ENCODE measurements at places on chromosomes 16 and 17. TPM values are rescaled to one million over a fixed set of nuclear protein-coding genes. Genes with fewer than 3 reads are reported as not detected.
A peak's percentile ranks its signal among the peaks of the same experiment; 100 is the strongest.

SEZ6 gene
- not detected for total RNA-seq

CCR7 gene
- 145 TPM for total RNA-seq

EPOP gene
- 38.0 TPM for total RNA-seq

CORO1A gene
- total RNA-seq = 1,027 TPM

TBC1D3H gene
- not detected for total RNA-seq

GFER gene
- total RNA-seq = 34.4 TPM

- no peaks in the 10 kb centered on the region for H3K36me3 ChIP-seq
- peaks cover 3% of the 10 kb centered on the region for H3K27me3 ChIP-seq
- peaks cover 17% of the 10 kb centered on the region for H3K4me1 ChIP-seq
- no peak overlapping the region for H3K4me3 ChIP-seq
- H3K27ac ChIP-seq = no peak overlapping the region
- no peak for DNase-seq
Observed at GRCh38 chr16:49523435-49524159, 150.0 kb downstream of the C16orf78 start.

- H3K4me1 ChIP-seq = peaks cover 25% of the 10 kb centered on the region
- no peak overlapping the region for H3K4me3 ChIP-seq
- no peak overlapping the region for H3K27ac ChIP-seq
- DNase-seq = no peak
- peaks cover 20% of the 10 kb centered on the region for H3K27me3 ChIP-seq
Observed at GRCh38 chr17:50303051-50303450, 28.8 kb downstream of the TMEM92 start.

GRCh38 chr17:42969001-42969581 is 4.8 kb upstream of the AARSD1 start:
- H3K27ac ChIP-seq = no peak overlapping the region
- DNase-seq = no peak
- H3K36me3 ChIP-seq = peaks cover 5% of the 10 kb centered on the region
- H3K4me3 ChIP-seq = no peak overlapping the region
- peaks cover 4% of the 10 kb centered on the region for H3K4me1 ChIP-seq
- no peaks in the 10 kb centered on the region for H3K27me3 ChIP-seq

GRCh38 chr17:6380915-6381438 is 53.9 kb downstream of the AIPL1 start:
- no peak for DNase-seq
- no peak overlapping the region for H3K4me3 ChIP-seq
- peaks cover 37% of the 10 kb centered on the region for H3K27me3 ChIP-seq
- no peak overlapping the region for H3K27ac ChIP-seq
- no peaks in the 10 kb centered on the region for H3K4me1 ChIP-seq
- no peaks in the 10 kb centered on the region for H3K36me3 ChIP-seq

DNA sequence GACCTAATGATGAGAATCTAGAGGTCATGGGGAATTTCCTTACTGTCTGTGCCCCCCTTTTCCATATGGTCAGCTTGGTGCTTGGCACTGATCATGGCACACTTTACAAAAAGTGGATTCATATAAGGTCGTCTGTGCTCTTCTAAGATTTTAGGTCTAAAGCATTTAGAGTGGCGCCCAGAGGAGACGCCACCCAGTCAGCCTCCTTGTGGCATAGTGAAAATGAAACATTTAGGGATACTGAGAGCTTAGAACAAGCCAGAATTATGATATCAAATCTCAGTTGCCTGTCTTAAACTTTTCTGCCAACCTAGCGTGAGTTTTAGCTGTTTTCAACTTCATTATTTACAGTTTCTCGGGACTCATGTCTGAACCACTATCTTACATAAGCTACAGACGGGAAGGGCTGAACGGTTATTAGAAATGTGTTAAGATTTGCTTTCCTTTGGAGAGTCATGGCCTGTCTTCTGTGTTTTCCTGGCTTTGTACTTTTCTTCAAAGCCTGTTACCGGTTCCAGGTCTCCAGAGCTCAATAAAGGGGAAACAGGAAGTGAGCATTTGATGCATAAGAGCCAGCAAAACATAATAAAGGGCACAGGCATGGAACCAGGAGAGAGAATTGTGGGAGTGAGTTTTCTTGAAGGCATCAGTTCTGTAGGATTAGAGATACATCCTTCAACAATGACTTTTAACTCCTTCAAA is 13.7 kb downstream of the ZNRF1 start:
- peak; percentile 38 for DNase-seq
- H3K4me1 ChIP-seq = peaks cover 50% of the 10 kb centered on the region

DNA sequence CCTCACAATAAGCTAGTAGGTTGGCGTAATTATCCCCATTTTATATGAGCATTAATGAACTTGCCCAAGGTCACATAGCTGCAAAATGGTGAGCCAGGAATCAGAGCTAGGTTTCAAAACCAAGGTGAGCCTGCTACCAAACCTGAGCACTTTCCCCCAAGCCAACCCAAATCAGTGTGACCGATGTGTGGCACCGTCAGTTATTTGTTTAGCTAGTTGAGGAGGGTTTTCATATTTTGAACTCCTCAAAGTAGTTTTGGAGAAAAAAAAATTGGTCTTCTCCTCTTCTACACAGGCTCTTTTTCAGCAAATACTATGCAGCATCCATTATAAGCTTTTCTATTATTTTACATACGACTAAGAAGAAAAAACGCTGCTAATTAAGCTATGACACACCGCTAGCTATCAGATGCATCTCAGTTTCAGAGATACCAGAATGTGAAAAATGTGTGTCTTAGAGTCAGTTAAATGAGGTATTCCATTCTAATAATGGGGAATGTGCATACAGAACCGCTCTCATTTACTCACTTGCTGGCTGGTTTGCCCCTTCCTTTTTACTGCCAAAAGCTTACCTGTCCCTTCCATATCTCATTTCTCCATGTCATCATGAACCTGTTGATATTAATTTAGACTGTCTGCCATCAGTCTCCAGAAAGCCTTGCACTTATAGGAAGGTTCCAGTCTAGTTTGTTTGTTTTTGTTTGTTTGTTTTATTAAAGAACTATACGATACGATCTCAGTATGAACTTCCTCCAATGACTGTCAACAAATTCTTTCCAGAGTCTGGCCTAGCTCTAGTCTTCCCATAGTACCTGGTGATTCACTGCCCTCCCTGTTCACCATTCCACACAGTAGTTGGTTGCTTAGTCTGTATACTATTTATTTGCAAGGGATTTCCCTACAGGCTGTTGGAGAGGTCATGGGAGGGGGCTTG is 2.2 kb upstream of the TBX4 start:
- no peak overlapping the region for H3K27ac ChIP-seq
- H3K4me3 ChIP-seq = no peak overlapping the region
- peaks cover 21% of the 10 kb centered on the region for H3K4me1 ChIP-seq
- peaks cover 40% of the 10 kb centered on the region for H3K27me3 ChIP-seq
- no peak for DNase-seq

DNA sequence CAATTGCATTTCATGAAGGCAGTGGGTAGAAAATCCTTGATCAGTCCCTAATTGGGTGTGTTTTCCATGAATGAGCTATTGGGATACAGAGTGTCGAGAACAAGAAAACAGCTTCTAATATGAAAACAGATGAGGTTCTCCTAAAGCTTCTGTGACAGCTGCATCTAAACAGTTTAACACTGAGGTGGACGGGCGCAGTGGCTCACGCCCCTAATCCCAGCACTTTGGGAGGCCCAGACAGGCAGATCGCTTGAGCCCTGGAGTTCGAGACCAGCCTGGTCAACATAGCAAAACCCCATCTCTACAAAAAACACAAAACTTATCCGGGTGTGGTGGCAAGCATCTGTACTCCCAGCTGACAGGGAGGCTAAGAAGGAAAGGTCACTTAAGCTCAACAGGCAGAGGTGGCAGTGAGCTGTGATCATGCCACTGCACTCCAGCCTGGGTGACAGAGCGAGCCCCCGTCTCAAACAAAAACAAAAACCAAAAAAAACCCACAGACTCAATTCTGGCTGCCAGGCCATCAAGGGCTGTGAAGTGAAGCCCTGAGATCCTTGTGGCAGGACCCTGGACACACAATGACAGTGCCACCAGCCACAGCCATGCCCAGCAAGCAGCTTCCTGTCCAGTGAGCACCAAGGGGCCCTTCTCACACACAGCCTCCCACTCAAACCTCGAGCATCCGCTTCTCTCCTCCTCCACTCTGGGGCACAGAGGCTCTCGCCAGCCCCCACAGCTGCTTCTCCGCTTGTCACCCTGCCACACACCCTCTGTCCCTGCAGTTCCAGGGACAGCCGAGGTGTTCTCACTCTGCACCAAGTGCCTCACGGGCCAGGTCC is 44.0 kb downstream of the ANKRD11 start:
- DNase-seq = peak; percentile 55
- H3K4me1 ChIP-seq = peaks cover 90% of the 10 kb centered on the region
- no peaks in the 10 kb centered on the region for H3K36me3 ChIP-seq
- no peak overlapping the region for H3K4me3 ChIP-seq
- H3K27me3 ChIP-seq = no peaks in the 10 kb centered on the region
- peak overlapping the region; percentile 86 for H3K27ac ChIP-seq

- no peak overlapping the region for H3K4me3 ChIP-seq
- DNase-seq = no peak
- no peaks in the 10 kb centered on the region for H3K36me3 ChIP-seq
Observed at GRCh38 chr17:81317961-81318605, 23.0 kb upstream of the SLC38A10 start.

DNA sequence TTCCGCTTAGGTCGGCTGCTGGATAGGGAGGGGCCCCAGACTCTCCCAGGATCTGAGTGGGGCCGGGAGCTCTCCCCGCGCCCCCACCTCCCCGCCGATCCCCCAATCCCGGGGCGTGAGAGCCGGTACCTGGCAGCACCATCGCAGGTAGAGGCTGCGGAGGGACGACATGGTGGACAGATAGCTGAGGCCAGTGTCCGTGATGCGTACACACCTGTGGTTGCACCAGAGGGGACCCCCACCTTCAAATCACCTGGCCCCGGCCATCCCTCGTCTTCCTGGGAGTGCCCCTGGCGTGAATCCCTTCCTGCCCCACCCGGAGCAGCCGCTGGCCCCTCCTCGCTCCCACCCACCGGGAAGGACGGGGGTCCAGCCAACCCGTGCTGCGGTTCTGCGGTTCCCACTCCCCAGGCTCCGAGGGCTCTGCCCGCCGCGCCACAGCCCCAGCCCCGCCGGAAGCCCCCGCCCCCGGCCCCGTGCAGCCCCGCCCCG is 4.7 kb upstream of the WDR24 start:
- no peaks in the 10 kb centered on the region for H3K36me3 ChIP-seq
- peaks cover 21% of the 10 kb centered on the region for H3K4me1 ChIP-seq
- peak overlapping the region; percentile 51 for H3K4me3 ChIP-seq
- no peak overlapping the region for H3K27ac ChIP-seq

- H3K36me3 ChIP-seq = no peaks in the 10 kb centered on the region
- no peak for DNase-seq
- no peak overlapping the region for H3K27ac ChIP-seq
Observed at GRCh38 chr16:31138621-31139578, 3.4 kb upstream of the PRSS8 start.

GRCh38 chr16:55367866-55368603 is 44.0 kb downstream of the IRX6 start:
- H3K4me1 ChIP-seq = no peaks in the 10 kb centered on the region
- H3K4me3 ChIP-seq = no peak overlapping the region
- no peak for DNase-seq
- no peaks in the 10 kb centered on the region for H3K36me3 ChIP-seq
- H3K27ac ChIP-seq = no peak overlapping the region

DNA sequence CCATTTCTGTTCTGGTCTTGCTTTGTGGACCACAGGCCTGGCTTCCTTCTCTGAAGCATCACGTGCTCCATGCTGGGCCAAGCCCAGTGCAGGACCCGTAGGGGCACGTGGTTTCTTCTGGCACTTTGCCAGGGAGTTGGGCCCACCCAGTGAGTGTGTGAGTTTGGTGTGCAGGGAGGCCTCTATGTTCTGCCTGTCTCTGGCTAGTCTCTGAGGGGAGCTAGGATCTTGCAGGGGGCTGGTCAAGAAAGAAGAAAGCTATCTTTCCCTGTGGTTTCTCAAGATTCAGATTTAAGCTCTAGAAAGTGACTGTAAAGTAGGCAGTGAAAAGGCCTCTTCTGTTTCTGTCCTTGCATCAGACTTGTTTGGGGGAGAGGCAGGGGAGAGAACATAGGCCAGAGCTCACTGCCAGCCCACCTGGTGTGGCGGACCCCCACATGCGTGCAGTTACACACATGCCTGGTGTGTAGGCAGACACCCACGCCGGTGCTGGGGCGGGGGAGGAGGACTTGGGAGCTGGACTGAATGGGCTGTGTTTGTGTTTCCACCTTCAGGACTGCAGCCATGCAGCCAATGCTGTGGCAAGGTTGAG is 11.8 kb downstream of the LASP1 start:
- DNase-seq = peak; percentile 69
- H3K27ac ChIP-seq = peak overlapping the region; percentile 80
- H3K4me3 ChIP-seq = no peak overlapping the region
- H3K4me1 ChIP-seq = peaks cover 89% of the 10 kb centered on the region
- H3K36me3 ChIP-seq = peaks cover 40% of the 10 kb centered on the region

DNA sequence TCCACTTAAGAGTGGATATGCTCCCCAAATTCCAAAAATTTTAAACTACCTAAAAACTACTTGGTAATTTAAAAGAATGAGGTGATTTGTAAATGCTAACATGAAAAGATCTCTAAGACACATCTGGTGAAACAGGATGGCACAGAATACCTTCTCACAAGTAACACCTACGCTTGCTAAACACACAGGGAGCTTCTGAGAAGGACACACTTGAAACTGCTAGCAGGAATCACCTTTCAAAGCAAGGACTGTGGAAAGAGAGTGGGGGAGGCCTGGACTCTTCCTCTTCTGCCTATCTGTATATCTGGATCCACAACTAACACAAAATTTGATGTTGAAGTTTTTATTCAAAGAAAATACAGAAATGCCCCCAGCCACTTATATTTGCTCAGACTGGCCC is 52.4 kb downstream of the CYTH1 start:
- peak overlapping the region; percentile 82 for H3K27ac ChIP-seq
- peak overlapping the region; percentile 49 for H3K4me3 ChIP-seq
- H3K36me3 ChIP-seq = peaks cover 20% of the 10 kb centered on the region
- peaks cover 90% of the 10 kb centered on the region for H3K4me1 ChIP-seq
- DNase-seq = no peak
- no peaks in the 10 kb centered on the region for H3K27me3 ChIP-seq

GRCh38 chr16:88815901-88816589 is 4.3 kb upstream of the APRT start:
- no peaks in the 10 kb centered on the region for H3K36me3 ChIP-seq
- DNase-seq = peak; percentile 70
- no peaks in the 10 kb centered on the region for H3K27me3 ChIP-seq

DNA sequence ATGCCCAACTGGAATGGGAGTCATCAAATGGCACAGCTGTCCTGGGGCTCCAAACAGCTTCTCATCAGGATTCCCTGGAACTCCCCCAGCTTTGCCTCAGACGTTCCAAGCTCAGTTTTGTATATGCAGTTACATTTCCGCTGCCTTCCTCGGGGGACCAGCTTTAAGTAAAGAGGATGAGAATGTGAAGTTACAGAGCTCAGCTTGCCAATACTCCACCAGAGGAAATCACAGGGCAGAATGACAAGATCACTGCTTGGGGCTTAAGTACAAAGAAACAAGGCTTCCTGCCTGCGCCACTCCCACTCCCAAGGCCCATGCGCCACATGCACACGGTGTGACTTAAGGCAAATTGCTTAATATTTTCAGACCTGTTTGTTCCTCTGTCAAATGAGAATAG is 272.4 kb upstream of the CDH11 start:
- DNase-seq = no peak
- H3K27me3 ChIP-seq = no peaks in the 10 kb centered on the region
- no peak overlapping the region for H3K27ac ChIP-seq
- no peaks in the 10 kb centered on the region for H3K36me3 ChIP-seq
- no peaks in the 10 kb centered on the region for H3K4me1 ChIP-seq

Data from activated CD4-positive, alpha-beta memory T cell treated with anti-CD3 and anti-CD28 coated beads for 36 hours (primary cell).